ENCODE measurements at places on chromosomes 16 and 17. TPM values are rescaled to one million over a fixed set of nuclear protein-coding genes. Genes with fewer than 3 reads are reported as not detected.
A peak's percentile ranks its signal among the peaks of the same experiment; 100 is the strongest.

Gene ZNF287
- 7.0 TPM for total RNA-seq

Gene GP2
- not detected for total RNA-seq

Gene BLMH
- total RNA-seq: 27.2 TPM

Gene CCL7
- 0.28 TPM for total RNA-seq

Gene FAM83G
- 10.3 TPM for total RNA-seq

Gene TNFSF13
- 0.56 TPM for total RNA-seq

Gene SLC4A1
- total RNA-seq: not detected

Gene G6PC1
- not detected for total RNA-seq

Gene TP53TG3D
- total RNA-seq: not detected

DNA sequence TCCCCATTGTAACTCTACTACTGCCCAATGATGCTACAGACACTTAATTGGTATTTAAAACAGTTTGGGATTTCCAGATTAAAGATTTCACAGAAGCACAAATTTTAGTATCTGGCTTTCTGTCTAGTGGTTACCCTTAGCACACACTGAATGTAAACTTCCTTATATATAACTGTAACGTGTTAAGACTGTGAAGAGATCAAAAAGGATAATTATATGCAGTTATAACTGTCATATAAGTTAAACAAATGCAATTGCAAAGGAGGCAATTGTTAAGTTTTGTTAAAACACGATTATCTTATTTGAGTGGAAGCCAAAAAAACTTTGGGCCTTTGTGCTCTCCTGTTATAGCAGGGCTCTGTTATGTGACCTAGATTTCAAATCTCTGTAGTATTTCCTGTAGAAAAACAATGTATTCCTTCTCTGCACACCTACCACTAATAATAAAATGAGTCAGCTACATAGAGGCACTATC, 147.9 kb downstream of the STXBP4 start:
- H3K4me3 ChIP-seq: no peak overlapping the region
- DNase-seq: no peak
- H3K36me3 ChIP-seq: no peaks in the 10 kb centered on the region
- no peak overlapping the region for H3K27ac ChIP-seq
- no peaks in the 10 kb centered on the region for H3K27me3 ChIP-seq

DNA sequence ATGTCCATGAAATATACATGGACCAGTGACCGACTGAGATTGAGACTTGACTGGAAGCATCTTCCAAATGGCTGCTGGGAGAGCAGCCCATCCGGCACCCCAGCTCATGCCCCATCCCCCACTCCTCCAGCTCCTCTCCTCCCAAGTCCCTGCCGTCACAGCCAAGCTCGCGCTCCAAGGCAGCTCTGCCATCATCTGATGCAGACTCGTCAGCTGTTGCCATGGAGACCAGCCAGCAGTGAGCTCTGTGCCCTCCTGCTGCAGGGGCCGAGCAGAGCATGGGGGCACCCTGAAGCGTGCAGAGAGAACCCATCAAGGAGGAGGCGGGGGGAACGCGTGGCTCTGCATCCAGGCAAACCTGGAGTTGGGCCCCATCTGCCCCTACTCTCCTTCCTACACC, 74.5 kb upstream of the TNRC6C start:
- no peaks in the 10 kb centered on the region for H3K36me3 ChIP-seq
- peak; percentile 5 for DNase-seq
- no peak overlapping the region for H3K27ac ChIP-seq
- H3K4me3 ChIP-seq: no peak overlapping the region
- H3K4me1 ChIP-seq: no peaks in the 10 kb centered on the region

- no peak for DNase-seq
- H3K36me3 ChIP-seq: no peaks in the 10 kb centered on the region
- H3K4me3 ChIP-seq: no peak overlapping the region
- H3K27me3 ChIP-seq: peaks cover 8% of the 10 kb centered on the region
Measured at GRCh38 chr17:76660656-76661042, 17.1 kb upstream of the ST6GALNAC1 start.

DNA sequence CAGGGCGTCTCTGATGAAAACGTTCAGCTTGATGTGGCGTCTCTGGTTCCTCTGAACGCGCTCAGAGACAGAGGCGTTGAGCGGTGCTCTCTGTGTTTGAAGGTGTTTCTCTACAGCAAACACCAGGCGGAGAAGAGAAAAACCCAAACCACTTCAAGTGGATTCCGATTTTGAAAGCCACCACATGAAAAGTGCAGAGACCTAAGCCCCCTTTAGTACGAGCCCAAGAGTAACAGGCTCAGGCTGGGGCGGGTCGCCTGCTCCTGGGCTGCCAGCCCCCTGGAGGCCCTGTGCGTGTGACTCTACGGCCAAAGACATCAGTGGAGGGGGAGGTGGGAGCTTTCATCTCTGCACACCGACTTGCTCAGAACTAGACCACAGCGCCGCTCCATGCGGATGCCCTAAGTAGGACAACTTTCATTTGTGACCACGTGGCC, 328.4 kb downstream of the MAF start:
- H3K4me3 ChIP-seq: no peak overlapping the region
- DNase-seq: no peak
- no peaks in the 10 kb centered on the region for H3K4me1 ChIP-seq
- no peaks in the 10 kb centered on the region for H3K27me3 ChIP-seq
- no peaks in the 10 kb centered on the region for H3K36me3 ChIP-seq
- no peak overlapping the region for H3K27ac ChIP-seq

GRCh38 chr17:1487939-1488825, 4.3 kb downstream of the MYO1C start:
- no peaks in the 10 kb centered on the region for H3K27me3 ChIP-seq
- H3K4me3 ChIP-seq: peak overlapping the region; percentile 42
- H3K27ac ChIP-seq: peak overlapping the region; percentile 89
- DNase-seq: peak; percentile 84

GRCh38 chr16:548586-548985, 11.6 kb upstream of the PRR35 start:
- H3K36me3 ChIP-seq: peaks cover 31% of the 10 kb centered on the region
- no peak overlapping the region for H3K27ac ChIP-seq
- no peak overlapping the region for H3K4me3 ChIP-seq
- H3K4me1 ChIP-seq: no peaks in the 10 kb centered on the region
- no peaks in the 10 kb centered on the region for H3K27me3 ChIP-seq

DNA sequence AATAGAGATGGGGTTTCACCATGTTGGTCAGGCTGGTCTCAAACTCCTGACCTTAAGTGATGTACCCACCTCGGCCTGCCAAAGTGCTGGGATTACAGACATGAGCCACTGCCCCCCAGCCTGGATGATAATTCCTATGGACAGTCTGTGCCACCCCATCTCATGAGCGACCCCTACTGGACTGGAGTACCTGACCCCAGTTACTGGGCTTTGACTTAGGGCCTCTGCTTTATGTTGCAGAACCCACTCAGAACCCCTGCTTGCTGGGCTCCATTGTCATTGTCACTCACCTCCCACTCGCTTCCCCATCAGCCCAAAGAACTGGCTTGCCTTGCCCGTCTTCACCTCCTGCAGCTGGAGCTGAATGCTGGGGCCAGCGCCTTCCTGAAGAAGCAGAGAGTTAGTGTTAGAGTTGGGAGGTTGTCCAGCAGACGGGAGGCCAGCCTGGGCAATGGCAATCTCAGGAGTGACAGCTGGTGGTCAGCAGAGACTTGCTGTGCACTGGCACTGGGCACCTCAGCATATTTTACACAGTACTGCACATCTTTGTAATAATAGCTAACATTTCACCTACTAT, 4.0 kb downstream of the TAC4 start:
- H3K4me1 ChIP-seq: peaks cover 6% of the 10 kb centered on the region
- H3K27ac ChIP-seq: no peak overlapping the region
- no peaks in the 10 kb centered on the region for H3K36me3 ChIP-seq
- DNase-seq: no peak
- H3K27me3 ChIP-seq: no peaks in the 10 kb centered on the region

- H3K4me1 ChIP-seq: peaks cover 10% of the 10 kb centered on the region
- peak overlapping the region; percentile 70 for H3K27ac ChIP-seq
- no peaks in the 10 kb centered on the region for H3K27me3 ChIP-seq
Measured at GRCh38 chr16:19704321-19705145, 13.5 kb downstream of the KNOP1 start.

- peak; percentile 76 for DNase-seq
- no peak overlapping the region for H3K27ac ChIP-seq
- H3K27me3 ChIP-seq: no peaks in the 10 kb centered on the region
- no peak overlapping the region for H3K4me3 ChIP-seq
- H3K36me3 ChIP-seq: peaks cover 18% of the 10 kb centered on the region
Measured at GRCh38 chr17:47119746-47120520, 69.2 kb downstream of the CDC27 start.

DNA sequence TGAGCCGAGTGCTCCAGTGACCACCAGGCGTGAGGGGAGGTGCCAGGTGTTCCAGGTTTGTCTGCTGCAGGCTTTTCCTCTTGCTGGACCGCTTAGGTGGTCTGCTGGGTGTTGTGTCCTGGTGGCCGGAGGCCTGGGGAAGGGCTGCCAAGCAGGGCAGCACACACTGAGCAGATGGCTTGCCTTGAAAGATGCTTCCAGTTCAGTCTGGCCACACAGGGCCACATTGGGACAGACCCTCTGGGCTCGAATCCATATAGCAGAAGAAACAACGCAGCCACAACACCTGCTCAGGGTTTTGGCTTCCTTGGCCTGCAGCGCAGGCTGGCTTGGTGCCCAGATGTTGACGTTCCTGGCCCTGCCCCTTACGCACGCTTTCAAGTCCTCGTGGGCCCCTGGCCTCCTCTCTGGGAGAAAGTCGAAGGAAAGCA, 24.8 kb downstream of the GINS2 start:
- H3K4me3 ChIP-seq: no peak overlapping the region
- no peaks in the 10 kb centered on the region for H3K4me1 ChIP-seq
- peak; percentile 28 for DNase-seq
- H3K36me3 ChIP-seq: peaks cover 79% of the 10 kb centered on the region

- peaks cover 2% of the 10 kb centered on the region for H3K4me1 ChIP-seq
- no peaks in the 10 kb centered on the region for H3K27me3 ChIP-seq
- no peaks in the 10 kb centered on the region for H3K36me3 ChIP-seq
- no peak overlapping the region for H3K27ac ChIP-seq
- no peak for DNase-seq
- H3K4me3 ChIP-seq: no peak overlapping the region
Measured at GRCh38 chr17:78774453-78774852, 7.6 kb downstream of the CYTH1 start.

DNA sequence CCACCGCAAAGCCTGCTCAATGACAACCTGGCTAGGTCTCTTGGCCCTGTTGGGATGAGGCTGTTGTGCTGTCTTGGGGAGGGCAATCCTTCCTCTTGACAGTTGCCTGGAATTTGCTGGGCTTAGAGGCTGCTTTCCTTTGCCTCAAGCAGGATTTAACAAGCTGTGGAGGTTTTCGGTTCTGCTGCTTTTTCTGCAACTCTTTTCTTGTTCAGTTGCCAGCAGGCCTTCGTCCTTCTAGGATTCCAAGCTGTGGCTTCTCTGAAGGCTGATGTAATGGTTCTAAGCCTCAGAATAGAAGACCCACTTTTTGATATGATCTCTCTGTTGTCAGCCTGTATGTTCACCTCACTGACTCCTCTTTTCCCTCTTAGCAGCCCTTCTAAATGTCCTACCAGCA, 149.5 kb upstream of the HS3ST4 start:
- H3K27ac ChIP-seq: no peak overlapping the region
- DNase-seq: no peak
- no peak overlapping the region for H3K4me3 ChIP-seq

GRCh38 chr17:17487998-17488397, 8.2 kb downstream of the RASD1 start:
- H3K4me3 ChIP-seq: no peak overlapping the region
- H3K4me1 ChIP-seq: no peaks in the 10 kb centered on the region
- DNase-seq: no peak
- no peaks in the 10 kb centered on the region for H3K27me3 ChIP-seq
- H3K36me3 ChIP-seq: peaks cover 37% of the 10 kb centered on the region

- no peak for DNase-seq
- H3K27ac ChIP-seq: peak overlapping the region; percentile 90
- H3K36me3 ChIP-seq: peaks cover 11% of the 10 kb centered on the region
- peak overlapping the region; percentile 61 for H3K4me3 ChIP-seq
- H3K27me3 ChIP-seq: no peaks in the 10 kb centered on the region
Measured at GRCh38 chr17:7916385-7916682, 245 bp upstream of the RNF227 start.

- H3K27ac ChIP-seq: no peak overlapping the region
- no peaks in the 10 kb centered on the region for H3K27me3 ChIP-seq
- H3K4me1 ChIP-seq: 0 out of 2 replicates have a peak, but pooled peaks cover 1% of the 10 kb centered on the region
- H3K4me3 ChIP-seq: no peak overlapping the region
Measured at GRCh38 chr17:78767806-78768205, 14.3 kb downstream of the CYTH1 start.

DNA sequence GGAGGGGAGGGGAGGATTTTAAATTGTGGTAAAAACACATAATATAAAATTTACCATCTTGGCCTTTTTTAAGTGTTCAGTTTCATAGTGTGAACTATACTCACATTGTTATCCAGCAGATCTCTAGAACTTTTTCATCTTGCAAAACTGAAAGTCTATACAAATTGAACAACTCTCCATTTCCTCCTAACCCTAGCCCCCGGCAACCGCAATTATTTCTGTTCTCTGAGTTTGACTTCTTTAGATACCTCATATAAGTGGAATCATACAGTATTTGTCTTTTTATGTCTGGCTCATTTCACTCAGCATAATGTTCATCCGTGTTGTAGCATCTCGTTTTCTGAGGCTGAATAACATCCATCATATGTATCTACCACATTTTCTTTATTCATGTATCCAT, 30.0 kb upstream of the MRTFB start:
- H3K27ac ChIP-seq: no peak overlapping the region
- H3K4me3 ChIP-seq: no peak overlapping the region
- no peak for DNase-seq
- no peaks in the 10 kb centered on the region for H3K4me1 ChIP-seq
- peaks cover 7% of the 10 kb centered on the region for H3K27me3 ChIP-seq
- no peaks in the 10 kb centered on the region for H3K36me3 ChIP-seq

GRCh38 chr17:81868674-81869220, 2.4 kb downstream of the ARHGDIA start:
- H3K4me1 ChIP-seq: peaks cover 35% of the 10 kb centered on the region
- no peaks in the 10 kb centered on the region for H3K27me3 ChIP-seq
- peak overlapping the region; percentile 90 for H3K27ac ChIP-seq

DNA sequence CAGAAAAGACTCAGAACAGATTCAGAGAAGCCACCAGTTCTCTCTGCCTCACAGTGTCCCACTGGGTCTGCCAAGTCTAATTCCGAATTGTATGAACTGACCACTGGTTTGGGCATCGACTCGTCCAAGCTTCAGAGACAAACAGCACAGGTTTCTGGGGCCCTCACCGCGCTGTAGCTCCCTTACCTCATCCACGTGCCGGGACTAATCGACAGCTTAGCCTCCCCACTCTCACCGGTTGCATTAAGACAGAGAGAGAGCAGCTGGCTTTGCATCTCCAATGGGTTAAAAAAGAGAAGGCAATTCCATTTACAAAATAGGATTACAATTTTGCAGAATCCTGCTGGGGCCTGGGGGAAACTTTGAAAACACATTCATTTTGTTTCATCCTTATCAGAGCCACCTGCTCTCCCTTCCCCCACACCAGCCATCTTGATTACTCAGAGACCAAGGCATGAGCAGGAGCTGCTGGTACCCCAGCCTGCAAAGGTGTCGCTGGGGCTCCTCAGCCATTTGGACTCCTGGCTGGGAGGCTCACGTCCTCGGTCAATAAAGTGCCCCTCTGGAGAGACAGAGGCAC, 95.3 kb upstream of the RPL38 start:
- H3K36me3 ChIP-seq: no peaks in the 10 kb centered on the region
- H3K4me1 ChIP-seq: no peaks in the 10 kb centered on the region
- H3K27me3 ChIP-seq: no peaks in the 10 kb centered on the region
- DNase-seq: no peak
- H3K27ac ChIP-seq: no peak overlapping the region

- H3K27me3 ChIP-seq: no peaks in the 10 kb centered on the region
- DNase-seq: no peak
- H3K27ac ChIP-seq: no peak overlapping the region
- peaks cover 7% of the 10 kb centered on the region for H3K36me3 ChIP-seq
- no peak overlapping the region for H3K4me3 ChIP-seq
Measured at GRCh38 chr17:27475981-27476895, 20.0 kb downstream of the KSR1 start.

- no peaks in the 10 kb centered on the region for H3K36me3 ChIP-seq
- DNase-seq: peak; percentile 28
- no peaks in the 10 kb centered on the region for H3K27me3 ChIP-seq
- H3K4me3 ChIP-seq: no peak overlapping the region
- H3K4me1 ChIP-seq: peaks cover 20% of the 10 kb centered on the region
Measured at GRCh38 chr17:30375661-30376060, 3.1 kb upstream of the CPD start.
